ENCODE measurements at places on chromosomes 16 and 17.

- DNase-seq, result no peak
These were observed 207.1 kb upstream of the CIBAR2 start for GRCh38 chr16:85319208-85319983.

DNA sequence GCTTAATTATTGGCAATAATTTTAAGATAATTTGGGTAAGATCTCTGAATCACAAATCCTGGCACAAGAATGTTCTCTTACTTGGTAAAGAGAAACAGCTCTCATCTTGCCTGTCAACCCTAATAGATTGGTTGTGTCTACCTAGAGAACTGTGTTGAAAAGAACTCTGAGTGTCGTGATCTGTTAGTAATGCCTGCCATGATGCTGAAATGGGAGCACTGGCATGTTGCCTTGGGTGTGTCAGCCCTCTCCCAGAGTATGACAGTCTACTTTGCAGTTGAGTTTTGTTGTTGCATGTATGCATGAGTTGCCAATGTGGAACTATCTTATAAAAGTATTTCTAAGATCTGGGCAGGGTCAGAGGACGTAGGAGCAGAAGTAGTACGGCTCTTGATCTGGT lies 221.4 kb downstream of the MAF start:
- DNase-seq, result no peak

DNA sequence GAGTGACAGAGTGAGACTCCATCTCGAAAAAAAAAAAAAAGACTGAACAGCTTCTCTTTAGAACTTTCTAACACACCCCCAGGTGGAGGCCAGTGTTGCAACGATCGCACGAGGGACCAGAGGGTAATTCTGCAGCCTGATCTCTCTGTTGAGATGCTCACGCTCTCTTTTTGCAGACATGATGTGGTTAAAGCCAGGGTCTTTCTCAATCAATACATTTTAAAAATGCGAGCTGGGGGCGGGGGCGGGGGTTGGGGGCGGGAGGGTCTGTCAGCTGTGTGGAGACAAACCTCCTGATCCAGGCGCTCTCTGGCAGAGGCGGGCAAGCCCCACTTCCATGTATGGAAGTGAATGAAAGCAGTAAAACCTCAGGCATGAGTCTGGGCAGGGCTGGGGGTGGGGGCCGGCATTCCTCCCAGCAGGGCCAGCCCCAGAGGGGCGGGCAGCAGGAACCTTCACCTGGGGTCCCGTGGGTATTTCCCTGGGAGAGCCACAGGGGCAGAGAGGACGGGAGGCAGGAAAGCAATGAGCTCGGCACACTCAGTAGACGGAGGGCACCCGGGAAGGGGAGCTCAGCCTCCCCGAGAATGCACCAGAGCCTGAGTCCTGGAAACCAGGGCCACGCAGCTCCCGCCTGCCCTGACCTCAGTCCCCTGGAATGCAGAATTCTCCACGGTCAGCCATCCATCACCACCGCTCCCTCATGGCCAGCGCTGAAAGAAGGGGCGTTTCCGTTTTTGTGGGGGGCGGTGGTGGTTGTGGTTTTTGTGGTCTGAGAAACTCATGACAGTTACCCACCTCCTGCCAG lies 28.0 kb downstream of the NXN start:
- DNase-seq, result no peak

GRCh38 chr16:31099860-31100638 lies 5.5 kb upstream of the VKORC1 start:
- DNase-seq, result no peak
